ENCODE measurements at places on chromosomes 1 and 21.

GRCh38 chr1:99669821-99670220 is 23.9 kb downstream of the PALMD start:
- no peak for DNase-seq

DNA sequence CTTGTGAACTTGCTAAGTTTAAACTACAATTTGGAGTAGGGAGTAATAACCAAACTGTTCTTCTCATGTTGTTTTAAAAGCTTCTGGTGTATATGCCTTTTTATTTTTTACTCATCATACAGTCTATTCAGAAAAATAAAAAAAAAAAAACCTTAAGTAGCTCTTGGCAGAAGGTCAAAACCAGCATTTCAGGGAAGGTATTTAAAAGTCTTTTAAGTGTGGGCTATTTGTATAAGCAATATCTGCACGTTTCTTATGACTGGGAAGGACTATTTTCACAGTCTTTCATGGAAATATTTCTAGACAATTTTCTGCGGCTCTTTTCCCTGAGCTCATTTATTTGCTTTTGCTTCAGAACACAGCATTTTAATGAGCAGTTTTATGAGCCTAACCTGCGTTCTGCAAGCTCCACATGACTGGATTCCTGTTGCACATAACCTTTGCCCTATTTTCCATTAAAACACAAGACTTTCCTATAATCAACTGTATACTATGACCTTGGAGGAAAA is 60.9 kb upstream of the C1orf105 start:
- DNase-seq: no peak

DNA sequence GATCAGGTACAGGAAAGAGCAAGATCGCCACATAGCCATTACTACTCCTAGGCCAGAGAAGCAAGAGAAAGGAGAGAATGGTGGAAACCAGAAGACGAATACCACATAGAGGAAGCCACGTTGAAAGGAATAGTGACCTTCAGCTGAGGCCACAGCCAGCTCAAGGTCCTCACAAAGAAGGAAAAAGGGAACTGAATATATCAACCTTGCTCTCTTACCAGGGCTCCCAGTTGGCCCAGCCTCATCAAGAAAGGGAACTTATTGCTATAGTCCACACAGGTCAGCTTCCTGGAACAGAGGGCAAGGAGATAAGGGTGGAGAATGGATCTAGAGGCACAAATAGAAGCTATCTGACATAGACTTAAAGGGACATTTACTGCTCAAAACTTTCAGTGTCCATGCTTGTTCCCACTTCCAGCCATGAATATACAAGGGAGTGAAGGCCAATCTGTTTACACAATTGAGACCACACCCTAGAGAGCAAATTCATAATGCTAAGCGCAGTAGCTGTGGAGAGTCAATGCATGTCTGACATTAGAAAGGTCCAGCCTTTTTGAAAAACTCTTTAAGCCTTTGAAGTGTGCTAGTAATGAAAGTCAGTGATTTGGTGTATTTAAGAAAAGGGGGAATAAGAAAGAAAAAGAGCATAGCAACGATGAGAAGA is 120.7 kb upstream of the ZC3H11B start:
- no peak for DNase-seq

GRCh38 chr21:29288239-29288638 is 10.5 kb upstream of the BACH1 start:
- no peak for DNase-seq

DNA sequence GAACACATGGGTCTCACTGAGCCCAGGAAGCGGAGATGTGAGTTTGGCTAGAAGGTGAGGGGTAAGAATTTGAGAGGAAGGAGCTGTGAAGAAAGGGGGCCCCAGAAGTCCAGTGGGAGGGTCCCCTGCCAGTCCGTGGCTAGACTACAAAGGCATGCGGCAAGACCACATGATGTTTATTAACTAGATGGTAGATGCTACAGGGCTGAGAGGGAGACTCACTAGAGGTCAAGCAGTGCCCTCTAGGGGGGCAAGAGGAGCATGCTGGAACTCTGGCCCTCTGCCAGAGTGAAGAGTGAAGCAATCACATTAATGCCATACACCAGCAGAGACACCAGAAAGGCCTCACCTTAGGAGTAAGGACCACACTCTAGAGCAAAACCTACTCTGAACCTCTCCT is 12.2 kb downstream of the KIAA0319L start:
- DNase-seq: no peak

DNA sequence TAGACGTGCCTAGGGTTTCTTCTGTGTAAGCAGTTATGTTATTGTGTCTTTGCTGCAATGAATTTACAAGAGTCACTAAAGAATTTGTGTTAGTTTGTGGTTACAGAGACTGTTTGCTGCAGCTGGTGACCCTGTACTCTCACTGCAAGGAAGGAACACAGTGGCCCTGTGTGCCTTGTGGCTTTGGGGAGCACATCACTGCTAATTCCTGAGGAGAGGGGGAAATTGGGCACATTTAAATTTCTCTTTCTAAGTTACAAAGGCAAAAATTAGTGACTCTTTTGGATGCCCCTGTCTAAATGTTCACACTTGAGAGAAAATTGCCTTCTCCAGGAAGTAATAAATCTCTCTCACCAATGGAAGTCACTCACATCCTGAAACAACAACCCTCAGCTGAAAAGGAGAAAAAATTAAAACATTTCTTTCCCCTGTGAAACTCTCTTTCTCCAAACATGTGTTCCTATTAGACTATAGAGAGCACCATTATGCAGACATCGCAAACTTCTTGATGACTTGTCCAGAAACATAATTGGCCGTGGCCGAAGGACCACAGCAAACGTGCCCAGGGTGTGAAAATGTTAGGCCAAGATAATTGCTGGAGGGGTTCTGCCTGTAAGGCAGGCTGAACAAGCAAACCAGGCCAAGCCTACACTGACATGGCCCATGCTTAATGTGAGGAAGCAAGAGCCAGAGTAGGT is 32.3 kb upstream of the SPAG17 start:
- peak; percentile 11 for DNase-seq

GRCh38 chr1:204728456-204728855 is 42.9 kb upstream of the LRRN2 start:
- DNase-seq: no peak

GRCh38 chr1:217681806-217682205 is 50.7 kb downstream of the SPATA17 start:
- DNase-seq: no peak

DNA sequence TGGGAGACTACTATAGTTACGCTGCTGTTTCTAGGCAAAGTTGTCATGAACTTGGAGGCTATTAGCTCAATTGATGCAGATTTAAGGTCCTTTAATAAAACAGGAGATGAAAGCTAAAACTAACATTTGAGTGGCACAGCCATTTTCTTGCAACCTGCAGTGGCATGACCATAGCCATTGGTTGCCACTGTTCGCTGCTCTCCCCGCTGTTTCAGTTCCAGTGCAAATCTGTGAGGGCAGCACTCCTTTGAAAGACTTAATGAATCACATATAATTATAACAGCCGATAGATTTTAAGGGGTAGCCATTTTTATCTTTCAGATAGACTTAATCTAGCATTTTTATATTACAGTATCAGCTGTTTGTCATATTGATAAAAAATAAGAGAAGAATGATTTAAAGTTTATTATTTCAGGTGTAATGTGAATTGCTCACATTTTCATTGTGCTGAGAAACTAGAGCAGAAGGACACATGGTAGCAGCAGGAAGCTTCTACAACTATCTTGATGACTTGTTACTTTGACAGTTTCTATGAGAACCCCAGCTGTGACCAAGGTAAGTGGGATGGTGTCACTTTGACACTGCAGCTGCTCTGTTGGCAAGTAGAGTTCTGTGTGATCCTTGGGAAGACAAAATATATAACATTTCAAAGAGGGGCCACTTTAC is 203.7 kb downstream of the PLA2G4A start:
- DNase-seq: no peak

DNA sequence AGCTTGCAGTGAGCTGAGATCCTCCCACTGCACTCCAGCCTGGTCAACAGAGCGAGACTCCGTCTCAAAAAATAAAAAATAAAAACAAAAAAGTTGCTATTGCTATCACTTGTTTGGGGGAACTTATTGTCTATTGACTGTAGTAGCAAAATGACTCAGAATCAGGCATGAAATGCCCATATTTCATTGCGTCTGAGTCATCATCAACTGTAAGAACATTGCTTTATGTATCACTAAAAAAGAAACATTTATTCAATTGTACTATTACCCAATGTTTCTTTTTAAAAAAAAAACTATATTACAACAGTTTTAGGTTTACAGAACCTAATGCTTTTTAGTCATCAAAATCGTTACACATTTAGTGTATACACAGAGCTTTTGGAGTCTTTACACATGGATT is 91.0 kb upstream of the FMN2 start:
- no peak for DNase-seq

DNA sequence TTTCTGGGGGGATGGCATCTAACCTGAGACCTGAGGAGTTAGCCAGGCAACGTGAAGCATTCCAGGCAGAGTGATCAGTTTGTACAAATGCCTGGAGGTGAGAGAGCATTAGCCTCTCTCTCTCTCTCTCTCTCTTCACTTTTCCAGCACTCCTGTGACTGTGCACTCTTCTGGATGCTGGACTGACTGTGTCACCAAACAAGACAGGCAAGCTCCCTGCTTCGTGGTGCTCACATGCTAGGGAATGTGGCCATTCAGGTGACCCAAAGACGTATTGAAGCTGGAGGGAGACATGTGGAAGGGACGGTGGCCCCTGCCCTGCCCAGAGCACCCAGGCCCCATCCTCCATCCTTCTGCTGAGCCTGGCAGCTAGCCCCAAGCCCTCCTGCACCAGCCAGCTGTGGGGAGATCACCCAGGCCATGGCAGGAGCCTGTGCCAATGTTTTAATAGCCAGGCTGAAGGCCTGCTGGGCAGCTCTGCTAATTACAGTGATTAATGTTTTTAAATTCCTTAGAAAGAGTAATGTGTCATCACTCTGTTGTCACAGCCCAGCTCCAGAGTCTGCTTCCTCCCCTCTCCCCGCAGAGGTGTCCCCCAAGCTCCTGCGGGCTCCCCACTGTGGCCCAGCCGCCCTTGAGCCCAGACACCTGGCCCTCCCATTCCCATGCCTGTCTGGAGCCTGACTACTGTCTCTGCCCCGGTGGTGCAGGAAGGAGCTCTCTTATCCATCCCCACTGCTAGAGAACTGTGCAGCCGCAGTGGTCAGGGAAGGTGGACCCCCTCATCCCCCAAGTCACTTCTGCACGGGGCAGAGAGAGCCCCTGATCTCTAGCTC is 48.9 kb downstream of the UBIAD1 start:
- DNase-seq: no peak

DNA sequence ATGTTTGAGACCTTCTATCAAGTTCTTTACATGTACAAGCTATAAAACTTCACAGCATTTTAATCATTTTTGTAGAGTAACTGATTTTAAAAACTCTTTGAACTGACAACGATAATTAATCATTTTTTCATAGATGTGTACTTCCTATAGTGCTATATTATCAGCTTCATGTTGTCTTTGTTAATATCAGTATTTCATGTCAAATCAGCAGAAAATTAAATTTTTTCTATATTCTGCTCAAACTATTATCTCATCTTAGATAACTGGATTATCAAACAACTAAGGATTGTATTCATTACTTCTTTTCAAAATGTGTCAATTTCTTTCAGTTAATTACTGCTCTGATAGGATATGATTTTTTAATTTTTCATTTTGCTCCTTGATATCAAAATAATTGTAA is 214.6 kb upstream of the RGS18 start:
- DNase-seq: no peak

- no peak for DNase-seq
Measured at GRCh38 chr1:34946211-34946610, 16.8 kb upstream of the DLGAP3 start.

DNA sequence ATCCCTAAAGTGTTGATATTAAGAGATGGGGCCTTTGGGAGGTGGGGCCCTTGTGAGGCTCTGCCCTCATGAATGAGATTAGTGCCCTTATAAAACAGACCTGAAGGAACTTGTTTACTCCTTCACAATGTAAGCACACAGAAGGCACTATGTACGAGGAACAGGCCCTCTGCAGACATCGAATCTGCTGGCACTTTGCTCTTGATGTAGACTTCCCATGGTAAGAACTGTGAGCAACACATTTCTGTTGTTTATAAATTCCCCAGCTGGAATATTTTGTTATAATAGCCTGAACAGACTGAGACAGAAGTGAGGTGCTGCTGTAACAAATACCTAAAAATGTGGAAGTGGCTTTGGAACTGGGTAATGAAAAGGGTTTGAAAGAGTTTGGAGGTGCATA is 193.2 kb downstream of the TGFB2 start:
- DNase-seq: no peak

DNA sequence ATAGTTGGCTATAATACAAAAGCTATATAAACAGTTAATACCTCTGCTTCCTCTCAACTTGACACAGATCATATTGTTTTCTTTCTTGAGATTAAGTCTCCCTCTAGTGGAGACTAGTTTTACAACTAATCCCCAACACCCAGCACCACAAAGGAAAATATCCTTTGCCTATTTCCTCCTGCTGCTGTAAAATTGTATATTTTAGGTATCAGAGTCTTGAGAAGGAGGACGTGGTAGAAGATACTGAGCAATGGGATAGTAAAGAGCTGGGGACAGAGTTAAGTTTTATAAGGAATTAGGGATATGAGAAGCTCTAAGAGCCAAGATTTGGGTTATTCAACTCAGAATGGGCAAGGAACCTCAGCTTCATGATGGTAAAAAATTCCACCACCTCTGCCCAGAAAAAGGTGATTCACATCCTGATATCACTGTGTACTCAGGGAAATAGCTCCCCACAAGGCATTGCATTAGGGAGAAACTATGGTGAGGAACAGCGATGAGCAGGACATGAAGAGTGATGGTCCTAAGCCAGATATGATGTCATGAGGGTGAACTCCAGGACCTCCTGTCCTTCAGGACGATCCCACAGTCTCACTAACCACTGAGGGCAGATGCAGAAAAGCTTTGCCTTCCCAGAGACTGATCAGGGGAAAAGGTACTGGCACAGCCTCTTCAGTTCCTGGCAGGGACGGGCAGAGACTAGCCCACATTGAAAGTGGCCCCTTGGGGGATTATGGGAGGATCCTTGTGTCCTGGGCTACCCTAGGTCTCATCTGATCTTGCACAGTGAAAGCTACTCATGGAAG is 14.7 kb upstream of the CFAP126 start:
- peak; percentile 13 for DNase-seq

GRCh38 chr1:26315874-26316850 is 1.6 kb upstream of the CD52 start:
- no peak for DNase-seq

DNA sequence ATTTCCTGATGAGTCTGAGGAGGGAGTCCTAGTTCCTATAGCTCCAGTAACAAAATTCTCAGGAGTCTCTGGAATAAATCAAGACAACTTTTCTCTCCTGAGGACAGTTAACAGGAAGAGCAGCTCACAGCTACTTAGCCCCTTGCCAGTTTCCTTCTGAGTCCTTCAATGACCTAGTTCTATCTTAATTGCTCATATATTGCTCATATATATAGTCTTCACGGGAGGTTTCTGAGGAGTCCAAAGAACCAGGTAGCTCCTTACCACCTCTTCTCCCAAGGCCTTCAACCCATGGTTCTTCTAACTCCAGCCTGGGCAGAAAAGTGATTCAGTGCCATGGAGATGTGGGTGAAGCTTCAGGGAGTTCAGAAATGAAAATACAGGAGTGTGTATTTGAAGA is 4.6 kb downstream of the AMIGO1 start:
- no peak for DNase-seq

DNA sequence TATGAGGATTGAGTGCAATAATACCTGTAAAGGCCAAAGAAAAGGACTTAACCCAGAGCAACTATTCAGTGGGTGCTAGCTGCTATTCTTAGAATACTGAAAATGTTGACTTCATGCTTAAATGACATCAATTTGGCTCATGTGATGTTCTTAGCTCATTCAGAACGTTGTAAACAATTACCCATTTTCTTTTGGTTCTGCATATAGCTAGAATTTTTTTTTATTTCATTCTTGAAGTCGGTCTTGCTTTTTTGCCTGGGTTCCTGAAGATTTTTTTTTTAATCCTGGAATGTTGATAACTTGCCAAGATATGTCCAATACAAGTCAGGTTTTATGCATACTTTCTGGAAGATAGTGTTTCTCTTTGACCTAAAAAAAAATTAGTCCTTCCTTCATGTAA is 772.0 kb downstream of the LTN1 start:
- no peak for DNase-seq
